ENCODE measurements at places on chromosomes 6 and 20.

GRCh38 chr6:111802015-111802414 is 71.2 kb downstream of the FYN start:
- no peak for DNase-seq

DNA sequence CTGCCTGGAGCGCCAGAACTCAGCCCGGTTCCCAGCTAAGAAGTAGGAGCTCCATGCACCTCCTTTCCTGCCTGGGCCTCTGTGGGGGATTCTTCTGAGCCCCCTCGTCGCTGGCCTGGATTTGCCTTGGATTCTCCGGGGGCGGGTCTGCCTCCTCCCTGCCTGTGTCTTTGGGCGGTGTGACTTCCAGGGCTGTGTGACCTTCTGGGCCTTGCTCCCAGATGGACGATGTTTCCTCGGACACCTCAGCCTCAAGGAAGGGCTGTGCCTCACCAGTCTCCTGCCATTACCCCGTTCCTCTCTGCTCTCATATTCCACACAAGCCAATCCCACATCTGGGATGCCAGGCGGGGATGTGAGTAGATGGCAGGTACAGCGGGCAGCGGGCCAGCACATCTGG is 76.8 kb downstream of the ERMARD start:
- no peak for DNase-seq

DNA sequence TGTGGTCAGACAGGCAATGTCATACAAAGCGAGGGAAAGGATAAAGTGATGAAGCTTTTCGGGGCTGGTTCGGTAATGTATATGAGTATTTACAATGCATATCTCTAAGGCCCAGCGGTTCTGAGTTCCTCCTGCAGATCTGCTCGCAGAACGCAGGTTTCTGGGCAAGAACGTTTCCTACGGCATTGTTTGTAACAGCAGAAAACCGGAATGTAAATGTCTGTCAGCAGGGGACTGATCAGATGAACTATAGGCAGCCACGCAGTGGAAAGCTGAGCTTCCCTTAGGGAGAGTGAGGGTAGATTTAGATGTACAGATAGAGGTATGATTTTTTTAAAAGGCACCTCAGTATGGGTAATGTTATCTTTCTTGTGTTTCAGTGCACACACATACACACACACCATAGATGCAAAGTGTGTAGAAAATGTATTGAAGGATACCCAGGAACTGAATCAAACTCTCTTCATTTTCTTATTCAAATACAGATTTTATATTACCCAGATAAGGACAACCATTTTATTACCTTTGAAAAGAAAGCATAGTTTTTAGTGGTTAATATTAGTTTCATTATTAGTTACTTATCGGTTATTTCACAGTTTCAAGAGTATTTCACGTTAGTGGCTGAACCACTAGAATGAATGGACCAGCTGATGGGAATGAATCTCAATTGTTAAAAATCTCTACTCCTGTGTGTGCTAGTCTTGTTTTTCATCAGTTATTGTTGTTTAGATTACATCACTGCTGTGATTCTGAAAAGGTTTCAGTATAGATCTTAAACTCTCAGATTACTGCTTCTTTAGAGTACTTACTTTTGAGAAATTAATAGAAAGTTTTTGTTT is 56.2 kb downstream of the SNX9 start:
- no peak for DNase-seq

GRCh38 chr6:134574491-134574890 is 256.6 kb upstream of the SGK1 start:
- DNase-seq, result no peak

- DNase-seq, result peak; percentile 45
Observed at GRCh38 chr6:43774776-43775534, 4.9 kb downstream of the VEGFA start.
